Activated CD8-positive, alpha-beta T cell treated with anti-CD3 and anti-CD28 coated beads for 36 hours (primary cell): ENCODE measurements at places on chromosomes 1 and 21. TPM values are rescaled to one million over a fixed set of nuclear protein-coding genes. Genes with fewer than 3 reads are reported as not detected.

- DNase-seq, result no peak
Measured at GRCh38 chr1:218495931-218496330, 150.8 kb downstream of the TGFB2 start.

DNA sequence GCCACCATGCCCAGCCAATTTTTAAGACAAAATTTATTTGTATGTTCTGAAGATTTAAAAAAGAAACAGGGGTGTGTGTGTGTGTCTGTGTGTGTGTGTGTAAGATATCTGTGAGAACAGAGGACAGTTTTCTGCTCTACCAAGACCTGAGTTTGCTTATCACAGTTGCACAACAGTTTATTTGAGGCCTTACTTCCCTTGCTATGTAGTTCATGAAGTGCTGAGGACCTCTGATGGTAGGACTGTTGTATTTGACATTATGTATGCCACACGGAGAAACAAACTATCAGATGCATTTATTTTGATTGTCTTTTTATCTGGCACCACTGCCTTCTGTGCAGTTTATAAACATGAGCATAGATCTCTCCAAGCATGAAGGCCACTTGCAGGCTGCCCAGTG is 355.2 kb downstream of the PBX1 start:
- no peak for DNase-seq

- no peak for DNase-seq
Measured at GRCh38 chr21:45052960-45053359, 21.4 kb upstream of the ADARB1 start.

GRCh38 chr1:42720868-42721267 is 19.2 kb downstream of the CLDN19 start:
- no peak for DNase-seq

SMPDL3B gene
- total RNA-seq, result 0.38 TPM
